Globus pallidus (tissue), 1 donor: ENCODE measurements at places on chromosomes 11 and 22.

DNA sequence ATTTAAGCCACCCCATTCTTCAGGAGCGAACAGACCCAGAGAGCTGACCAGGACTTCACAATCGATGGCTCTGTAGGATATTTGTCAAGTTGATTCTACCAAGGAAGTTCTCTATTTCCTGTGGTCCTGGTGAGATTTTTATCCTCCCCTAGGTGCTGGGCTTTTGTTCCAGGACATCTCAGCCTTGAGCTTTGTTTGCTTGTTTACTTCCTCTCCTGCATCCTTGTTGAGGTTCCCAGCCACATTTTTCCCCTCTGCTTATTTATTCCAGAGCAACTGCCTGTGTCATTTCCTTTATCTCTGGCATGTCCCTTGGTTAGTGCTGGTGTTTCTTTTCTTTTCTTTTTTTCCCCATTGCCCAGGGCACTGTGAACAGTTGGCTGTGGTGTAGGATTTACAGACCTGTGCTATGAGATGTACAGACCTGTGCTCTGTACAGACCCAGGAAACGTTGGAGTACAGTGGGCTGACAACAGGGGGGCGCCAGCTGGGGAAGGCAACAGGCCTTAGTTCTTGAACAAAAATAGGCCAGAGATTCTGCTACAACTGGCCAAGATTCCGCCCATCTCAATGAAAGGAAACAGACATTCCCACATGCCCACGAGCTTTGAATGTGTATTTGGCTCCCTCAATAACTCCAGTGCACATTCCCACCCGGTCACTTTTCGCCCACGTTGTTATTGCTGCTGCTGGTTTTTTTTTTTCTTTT is 235.9 kb upstream of the DDI1 start:
- no peak for DNase-seq

DNA sequence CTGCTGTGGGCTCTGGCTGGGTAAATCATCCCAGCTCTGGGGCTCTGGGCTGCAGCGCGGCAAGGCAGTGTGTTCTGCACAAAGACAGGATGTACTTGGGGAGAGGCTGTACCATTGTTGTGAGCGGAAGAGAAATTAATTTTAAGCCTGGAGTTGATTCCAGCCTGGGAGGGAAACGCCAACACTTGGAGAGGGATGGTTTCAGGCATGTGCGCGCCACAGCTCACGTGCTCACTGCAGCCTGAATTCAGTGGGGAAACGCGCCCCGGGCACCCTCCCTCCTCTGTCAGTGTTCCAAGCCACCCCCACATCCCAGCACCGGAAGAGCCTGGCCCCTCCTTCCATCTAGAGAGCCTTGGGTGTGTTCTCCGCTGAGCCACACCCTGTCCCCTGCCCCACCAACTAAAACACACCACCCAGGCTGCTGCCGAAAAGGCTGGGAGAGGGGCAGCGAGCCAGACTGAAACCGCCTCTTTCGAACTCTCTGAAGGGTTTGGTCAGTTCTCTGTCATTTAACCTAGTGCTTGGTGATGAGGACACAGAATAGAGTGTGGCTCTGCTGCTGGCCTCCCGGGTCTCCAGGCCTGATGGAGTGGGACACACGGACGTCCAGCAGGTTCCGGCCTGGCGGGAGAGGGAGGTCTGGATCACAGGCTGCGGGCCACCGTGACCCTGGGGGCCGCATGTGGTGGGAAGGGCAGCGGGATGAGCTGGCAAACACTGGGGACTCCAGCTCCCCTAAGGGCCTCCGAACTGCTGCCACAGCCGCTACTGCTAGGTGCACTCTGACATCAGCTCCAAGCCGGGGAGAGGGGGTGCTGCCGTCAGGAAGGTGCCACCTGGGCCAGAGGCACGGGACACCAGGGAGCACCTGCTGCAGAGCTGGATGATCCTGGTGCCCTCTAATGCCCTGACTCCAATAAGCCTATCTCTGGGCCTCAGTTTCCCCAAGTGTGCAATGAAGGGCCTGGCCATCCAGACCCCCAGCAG is 230.8 kb downstream of the CTTN start:
- no peak for DNase-seq

DNA sequence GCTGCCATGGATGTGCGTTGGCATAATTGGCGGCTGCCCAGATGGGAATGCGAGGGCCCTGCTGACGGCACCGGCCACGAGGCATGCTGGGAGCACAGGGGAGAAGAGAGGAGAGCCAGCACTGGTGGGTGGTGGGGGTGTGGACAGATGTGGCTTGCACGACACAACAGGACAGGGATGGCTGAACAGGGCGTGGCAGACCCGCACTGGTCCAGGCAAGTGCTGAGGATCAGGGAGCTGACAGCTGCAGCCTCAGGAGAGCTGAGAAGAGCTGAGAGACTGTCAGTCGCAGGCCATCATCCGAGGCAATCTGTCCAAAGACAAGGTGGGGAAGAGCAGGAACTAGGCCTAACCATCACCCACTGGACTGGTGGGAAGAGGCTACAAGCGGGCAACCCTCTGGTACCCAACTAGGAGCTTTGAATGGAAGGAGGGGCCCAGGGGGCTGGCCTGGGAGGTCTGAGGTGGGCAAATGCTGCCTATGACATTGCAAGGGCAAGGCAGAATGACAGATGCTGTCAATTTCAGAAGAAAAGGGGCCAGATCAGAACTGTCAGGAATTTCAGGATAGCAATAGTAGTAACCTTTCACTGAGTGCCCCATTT is 2.4 kb downstream of the GNB1L start:
- DNase-seq = no peak

DNA sequence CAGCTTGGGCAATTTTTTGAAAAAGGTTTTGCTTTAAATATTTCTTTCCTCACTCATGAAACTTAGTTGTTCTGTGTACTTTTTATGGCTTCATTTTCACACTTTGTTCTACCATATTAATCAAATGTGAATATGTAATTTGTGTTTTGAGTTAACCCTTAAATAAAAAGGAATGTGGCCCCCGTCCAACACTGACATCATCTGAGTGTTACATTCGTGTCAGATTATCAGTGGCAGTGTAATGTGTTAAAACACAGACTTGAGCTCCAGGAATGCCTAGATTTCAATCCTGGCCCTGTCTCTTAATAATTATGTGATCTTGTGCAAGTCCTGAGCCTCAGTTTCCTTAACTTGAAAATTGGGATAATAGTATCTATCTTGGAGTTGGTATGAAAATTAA is 5.6 kb downstream of the RTN3 start:
- DNase-seq = no peak

GRCh38 chr11:10092426-10092825 is 201.6 kb downstream of the SBF2 start:
- DNase-seq = no peak

- no peak for DNase-seq
Measured at GRCh38 chr11:28849053-28849452, 740.9 kb downstream of the METTL15 start.

GRCh38 chr11:93652161-93652597 is 9.3 kb upstream of the CEP295 start:
- peak; percentile 26 for DNase-seq

- DNase-seq = peak; percentile 48
Measured at GRCh38 chr11:3022300-3022967, 30.3 kb upstream of the NAP1L4 start.

GRCh38 chr22:36922105-36922608 is 8.7 kb downstream of the CSF2RB start:
- DNase-seq = no peak

GRCh38 chr11:117366875-117367274 is 39.2 kb downstream of the CEP164 start:
- no peak for DNase-seq

DNA sequence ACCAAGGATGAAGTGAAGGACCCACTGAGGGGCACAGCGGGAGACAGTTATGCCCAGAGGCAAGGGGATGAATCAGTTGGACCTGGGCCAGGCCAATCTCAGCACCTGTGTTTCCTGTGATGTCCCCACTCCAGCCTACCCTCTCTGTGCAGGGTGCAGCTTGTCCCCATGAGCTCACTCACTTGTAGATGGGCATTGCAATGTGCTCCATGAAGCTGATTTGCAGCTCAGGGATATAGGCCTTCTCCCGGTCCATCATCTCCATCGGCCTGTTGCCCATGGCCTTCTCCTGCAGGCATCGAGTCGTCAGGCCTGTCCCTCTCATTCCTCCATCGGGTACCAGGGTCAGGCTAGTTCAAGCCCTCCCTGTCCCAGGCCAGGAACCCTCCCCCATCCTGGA is 96.2 kb downstream of the PDE2A start:
- DNase-seq = no peak

GRCh38 chr22:31328544-31328960 is 17.6 kb downstream of the PATZ1 start:
- no peak for DNase-seq

DNA sequence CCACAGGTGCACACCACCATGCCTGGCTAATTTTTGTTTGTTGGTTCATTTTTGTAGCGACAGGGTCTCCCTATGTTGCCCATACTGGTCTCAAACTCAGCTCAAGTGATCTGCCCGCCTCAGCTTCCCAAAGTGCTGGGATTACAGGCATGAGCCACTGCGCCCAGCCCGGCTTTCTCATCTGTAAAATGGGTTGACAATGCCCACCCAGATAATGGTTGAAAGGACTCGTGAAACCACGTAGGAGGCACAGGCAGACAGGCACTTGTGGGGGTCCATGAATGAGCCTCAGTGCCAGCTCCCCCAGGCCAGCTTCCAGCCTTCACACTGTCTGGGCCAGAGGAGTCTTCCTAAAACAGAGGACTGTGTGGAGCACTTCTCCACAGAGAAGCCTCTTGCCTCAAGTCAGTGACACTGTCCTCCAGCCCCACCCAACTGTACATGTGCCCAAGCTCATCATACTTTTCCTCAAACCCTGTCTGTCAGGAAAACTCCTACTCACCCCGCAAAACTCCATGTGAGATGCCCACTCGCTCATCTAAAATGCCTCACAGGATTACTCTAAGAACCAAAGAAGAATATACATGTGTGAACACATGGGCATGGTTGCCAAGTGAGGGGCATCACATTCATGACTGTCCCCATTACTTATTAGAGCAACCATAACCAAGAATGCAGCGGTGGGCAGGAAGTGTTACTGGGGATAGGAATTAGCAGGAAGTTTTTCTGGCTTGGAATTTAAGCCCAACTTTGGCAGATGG is 32.1 kb upstream of the WNT7B start:
- no peak for DNase-seq

GRCh38 chr11:94544646-94545263 is 1.0 kb downstream of the FUT4 start:
- no peak for DNase-seq

- no peak for DNase-seq
Measured at GRCh38 chr11:64893194-64894069, 15.0 kb upstream of the EHD1 start.

- no peak for DNase-seq
Measured at GRCh38 chr11:14364322-14364721, 5.3 kb upstream of the RRAS2 start.

DNA sequence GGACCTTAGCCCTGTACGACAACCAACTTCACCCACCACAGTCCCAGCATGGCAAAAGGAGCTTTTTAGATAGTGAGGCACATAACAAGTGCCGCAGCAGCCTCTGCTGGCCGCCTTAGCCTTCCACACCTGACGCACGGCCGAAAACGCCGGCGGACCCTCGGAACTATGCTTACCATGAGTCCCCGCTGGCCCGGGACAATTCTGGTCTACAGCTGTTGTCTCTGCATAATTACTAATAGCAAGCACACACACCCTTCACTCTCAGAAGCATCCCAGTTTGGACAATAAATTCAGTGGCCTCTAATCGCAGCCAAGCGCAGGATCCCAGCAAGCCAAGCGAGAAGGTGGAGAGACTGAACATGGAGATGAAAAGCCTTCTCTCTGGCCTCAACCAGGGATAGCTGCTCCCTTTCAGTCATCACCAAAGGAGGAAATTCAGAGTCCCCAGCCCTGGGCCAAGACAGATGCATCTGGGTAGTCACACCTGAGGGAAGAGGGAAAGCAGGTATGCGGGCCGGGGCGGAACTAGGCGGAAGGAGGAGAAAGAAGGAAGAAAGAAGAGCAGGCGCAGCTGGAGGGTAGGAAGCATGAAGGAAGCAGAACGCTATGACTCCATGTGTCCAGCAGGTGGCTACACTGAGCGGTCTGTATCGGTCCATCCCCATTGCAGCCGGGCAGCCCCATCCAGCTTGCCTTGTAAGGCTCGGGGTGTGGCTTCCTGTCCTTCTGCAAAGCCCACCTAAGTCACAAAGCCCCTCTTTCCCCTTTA is 40.3 kb downstream of the BUD13 start:
- DNase-seq = peak; percentile 44

DNA sequence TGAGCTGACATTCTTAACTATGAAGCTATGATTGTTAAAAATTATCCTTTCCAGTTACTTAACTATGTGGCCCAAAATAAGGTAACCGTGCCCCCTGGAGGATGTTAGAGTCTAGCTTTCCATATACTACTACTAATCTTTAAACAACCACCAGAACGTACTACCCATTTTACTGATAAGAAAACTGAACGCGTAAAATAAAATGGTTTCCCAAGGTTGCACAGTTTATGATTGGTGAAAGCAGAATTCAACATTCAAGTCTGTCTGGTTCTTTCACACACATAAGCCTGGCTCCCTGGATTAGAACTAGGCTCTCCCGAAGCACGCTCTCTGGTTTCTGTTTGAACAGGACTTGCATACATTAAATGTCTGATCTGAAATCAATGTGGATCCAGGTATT is 437.8 kb upstream of the CCDC90B start:
- DNase-seq = peak; percentile 28

- no peak for DNase-seq
Measured at GRCh38 chr22:16949561-16949960, 58.5 kb downstream of the GAB4 start.

GRCh38 chr11:18229501-18229900 is 7.1 kb downstream of the SAA4 start:
- DNase-seq = no peak

DNA sequence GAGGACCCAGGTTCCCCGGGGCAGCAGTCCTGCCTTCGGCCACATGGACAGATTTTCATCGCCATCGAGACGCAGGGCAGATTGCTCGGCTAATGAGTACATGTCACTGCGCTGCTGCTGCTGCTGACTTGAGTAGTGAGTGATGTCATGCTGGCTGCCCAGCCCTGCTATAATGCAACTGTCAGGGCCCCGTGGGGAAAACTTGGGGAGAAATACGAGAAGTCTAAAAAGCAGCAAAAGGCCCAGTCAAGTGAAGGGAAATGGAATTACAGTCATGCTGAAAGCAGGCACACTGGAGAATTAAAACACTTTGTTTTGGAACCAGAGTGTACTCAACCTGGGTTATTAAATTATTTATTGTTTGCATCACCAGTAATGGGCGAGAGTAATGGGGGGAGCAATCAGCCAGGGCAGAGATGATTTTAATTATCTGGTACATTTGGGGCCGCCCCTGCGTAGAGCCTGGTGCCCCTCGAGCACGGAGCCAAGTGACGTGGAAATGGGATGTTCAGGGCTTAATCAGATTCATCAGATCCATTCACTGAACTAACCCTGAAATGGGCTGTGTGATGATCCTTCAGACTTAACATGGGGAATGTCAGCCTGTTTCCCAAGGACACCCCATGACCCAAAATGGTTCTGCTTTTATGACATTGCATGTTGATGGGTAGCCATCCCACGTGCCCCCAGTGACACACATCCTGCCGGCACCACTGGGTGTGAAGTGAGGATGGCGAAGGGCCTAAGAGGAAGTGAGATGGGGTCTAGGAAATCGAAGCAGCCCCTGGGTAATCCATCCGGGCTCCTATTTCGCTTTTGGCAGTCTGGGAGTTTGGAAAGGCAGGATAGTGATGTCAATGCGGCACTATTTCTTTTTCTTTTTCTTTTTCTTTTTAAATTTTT is 241.6 kb upstream of the CADM1 start:
- no peak for DNase-seq
